Stimulated activated CD4-positive, alpha-beta T cell treated with anti-CD3 and anti-CD28 coated beads, TNF-alpha, amount 100 ng/mL, for 4 hours (primary cell): ENCODE measurements at places on chromosomes 4 and X.

- DNase-seq = no peak
Measured at GRCh38 chr4:66840178-66840577, 705.1 kb downstream of the CENPC start.

GRCh38 chr4:139419388-139419914 lies 34.5 kb upstream of the RAB33B start:
- DNase-seq = no peak

DNA sequence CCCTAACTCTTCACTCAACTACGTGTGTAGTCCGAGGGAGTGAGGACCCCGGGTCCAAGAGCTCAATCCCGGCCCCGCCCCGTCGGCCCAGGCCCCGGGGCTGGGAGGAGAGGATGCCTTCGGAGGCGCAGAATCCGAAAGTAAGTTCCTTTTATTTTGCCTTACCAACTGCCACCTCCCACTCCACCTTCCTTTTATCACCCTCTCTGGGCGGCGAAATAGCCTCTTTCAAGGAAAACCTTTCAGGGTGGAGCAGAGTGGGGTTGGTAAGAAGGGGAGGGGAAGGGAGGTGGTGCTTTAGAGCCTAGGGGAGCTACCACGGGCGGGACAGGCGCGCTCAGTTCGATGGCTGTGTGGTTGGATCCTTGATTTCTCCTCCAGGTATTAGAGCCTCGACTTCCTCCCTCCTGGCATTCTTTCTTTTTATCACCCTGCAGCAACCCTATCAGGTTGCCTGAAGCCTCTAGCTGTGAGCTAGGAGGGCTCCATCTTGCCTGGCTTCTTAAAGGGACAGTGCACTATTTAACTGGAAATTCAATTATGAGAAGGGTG lies 191.2 kb downstream of the RRAGB start:
- DNase-seq = no peak

GRCh38 chr4:102564399-102565059 lies 63.4 kb downstream of the NFKB1 start:
- DNase-seq = no peak

DNA sequence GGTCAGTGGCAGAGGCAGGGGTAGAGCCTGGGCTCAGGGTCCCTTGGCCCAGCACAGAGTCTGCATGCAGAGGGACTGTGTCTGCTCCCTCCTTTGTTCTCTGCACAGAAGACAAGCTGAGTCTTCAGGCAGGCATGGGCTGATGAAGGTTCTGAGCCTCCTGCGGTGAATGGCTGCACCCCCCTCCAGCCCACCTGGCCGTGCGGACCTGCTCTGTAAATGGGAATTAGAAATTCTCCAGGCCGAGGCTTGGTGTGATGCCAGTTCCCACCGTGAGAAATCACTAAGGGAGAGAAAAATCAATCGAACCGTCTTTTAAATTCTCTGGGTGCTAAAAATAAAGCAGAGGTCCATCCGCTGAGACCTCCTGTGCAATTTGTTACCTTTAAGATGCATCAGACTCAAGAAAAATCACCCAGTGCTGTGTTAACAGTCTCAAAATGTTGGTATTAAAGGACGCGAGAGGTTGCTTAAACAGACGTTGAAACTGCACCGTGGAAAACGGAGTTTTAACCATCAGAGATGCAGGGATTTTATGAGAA lies 96.0 kb downstream of the WFS1 start:
- no peak for DNase-seq

GRCh38 chr4:185898413-185898812 lies 86.4 kb upstream of the SORBS2 start:
- DNase-seq = no peak

DNA sequence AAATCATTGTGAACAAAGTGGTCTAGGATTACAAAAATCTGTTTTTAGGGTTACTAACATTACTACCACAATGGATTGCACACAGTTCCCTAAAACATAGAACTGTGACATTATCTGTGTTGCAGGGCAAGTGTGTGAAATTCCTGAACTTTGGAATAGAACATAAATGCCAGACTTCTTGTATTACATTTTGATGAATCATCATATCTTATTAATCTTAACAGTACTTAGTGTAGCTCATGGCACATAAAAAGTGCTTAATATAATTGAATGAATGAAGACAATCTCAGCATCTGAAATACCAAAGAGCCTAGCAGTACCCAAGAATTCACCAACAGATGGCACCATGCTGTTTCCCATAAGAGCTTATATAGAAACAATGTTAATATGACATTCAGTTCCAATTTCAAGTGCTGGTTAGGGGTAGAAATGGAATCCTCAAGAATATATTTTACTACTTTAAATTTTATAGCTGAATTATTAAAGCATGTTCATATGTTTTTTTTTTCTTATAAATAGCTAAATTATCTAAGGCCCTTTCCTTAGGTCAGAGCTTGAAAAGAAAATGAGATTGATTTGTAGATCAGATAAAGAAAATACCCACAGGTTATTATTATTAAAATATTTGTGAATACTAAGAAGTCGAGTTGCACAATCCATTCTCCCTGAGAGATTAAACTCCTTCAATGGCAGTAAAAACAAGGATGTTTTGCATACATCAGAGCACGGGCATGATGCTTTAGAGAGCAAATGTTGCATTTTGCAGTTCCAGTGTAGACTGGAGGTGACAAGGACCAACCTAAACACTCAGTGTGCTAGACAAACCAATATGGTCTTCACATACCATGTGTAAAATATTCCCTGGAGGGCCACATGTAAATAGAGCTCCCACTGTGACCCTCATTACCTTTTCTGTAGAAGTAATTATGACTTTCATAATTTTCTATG lies 25.7 kb upstream of the SHISA3 start:
- no peak for DNase-seq

DNA sequence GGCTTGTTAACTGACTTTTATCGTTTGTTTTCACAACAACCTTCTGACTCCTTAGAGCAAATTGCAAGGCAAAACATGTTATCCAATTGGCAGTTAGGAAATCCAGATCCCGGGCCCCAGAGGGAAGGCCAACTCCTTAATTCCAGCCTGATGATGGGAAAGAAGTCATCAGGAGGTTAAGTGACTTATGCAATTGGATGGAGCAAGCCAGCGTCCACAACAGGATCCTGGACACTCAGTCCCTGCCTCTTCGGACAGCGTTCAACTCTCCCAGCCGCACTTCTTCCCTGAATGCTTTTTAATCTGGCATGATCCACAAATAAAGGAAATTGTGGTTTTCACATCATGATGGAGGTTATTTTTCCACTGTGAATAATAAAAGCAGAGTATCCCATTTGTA lies 310.1 kb downstream of the RAB28 start:
- no peak for DNase-seq

DNA sequence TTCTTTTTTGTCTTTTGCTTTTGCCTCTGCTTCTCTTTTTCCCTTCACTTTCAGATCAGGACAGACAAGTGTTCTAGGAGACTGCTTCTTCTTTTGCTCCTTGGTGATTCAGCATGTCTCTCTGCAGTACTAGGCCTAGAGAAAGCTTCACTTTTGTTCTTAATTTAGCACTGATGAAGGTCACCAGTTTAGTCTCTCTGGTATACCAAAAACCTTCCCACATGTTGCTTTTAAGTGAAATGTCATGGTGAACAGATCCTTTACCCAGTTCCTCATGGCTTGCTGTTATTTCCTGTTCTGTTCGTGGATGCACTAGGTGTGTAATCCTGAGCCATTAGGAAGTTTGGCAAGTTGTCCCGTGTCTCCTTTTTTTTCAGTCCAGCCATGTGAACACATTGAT lies 53.3 kb downstream of the NBDY start:
- DNase-seq = no peak

DNA sequence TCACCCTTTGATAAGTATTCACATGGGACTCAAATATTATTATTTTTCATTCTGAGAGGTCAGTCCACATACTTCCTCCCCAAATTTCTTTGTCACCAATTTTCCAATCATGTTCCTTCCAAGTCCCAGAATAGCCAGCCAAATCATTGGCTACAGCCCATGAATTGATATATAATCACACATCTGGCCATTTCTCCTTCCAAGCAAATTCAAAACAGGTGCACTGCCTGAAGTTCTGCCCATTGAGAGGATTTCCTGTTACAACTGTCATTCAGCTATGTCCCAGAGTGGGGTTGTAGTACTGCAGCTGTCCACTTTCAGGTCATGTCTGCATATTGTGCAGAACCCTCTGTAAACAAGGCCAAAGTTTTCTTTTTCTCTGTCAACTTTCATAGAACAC lies 347.8 kb downstream of the GRID2 start:
- no peak for DNase-seq

- DNase-seq = no peak
Measured at GRCh38 chrX:55659931-55660330, 36.7 kb downstream of the FOXR2 start.

GRCh38 chrX:14528629-14529289 lies 577 bp upstream of the GLRA2 start:
- DNase-seq = no peak

DNA sequence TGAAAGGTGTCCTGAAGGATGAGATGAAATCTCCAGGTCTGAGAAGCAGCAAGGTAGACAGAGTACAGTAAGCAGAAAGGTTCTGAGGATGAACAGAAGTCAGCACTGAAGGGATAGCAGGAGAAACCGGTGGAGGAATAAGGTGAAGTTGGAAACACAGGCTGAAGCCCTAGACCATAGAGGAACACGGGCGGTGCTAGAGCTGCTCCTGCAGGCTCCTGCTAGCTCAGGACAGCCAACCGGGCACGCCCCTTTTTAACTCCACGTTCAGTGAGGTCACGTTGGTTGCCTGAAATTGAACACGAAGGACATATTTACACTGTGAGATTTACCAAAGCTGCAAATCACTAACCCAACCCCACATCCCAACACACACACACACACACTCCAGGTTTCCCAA lies 1886.4 kb upstream of the AGA start:
- no peak for DNase-seq

- DNase-seq = no peak
Measured at GRCh38 chr4:73053974-73054480, 15.5 kb downstream of the COX18 start.

DNA sequence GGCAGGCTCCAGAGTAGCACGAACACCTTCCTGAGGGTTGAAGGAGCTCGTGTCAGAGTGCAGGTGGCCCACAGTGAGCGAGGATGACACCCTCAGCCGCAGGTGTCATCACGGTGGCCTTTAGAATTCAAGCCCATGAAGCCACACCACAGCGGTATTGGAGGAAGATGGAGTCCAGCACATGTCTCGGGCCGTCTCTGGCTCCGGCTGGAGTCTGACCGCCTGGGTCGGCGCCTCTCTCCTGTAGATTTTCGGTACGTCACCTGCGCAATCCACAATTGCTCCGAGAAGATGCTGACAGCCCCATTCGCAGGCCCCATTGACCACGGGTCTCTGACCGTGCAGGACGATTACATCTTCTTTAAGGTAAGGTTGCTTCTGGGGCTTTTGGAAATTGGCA lies 229.4 kb upstream of the PSAPL1 start:
- DNase-seq = no peak

DNA sequence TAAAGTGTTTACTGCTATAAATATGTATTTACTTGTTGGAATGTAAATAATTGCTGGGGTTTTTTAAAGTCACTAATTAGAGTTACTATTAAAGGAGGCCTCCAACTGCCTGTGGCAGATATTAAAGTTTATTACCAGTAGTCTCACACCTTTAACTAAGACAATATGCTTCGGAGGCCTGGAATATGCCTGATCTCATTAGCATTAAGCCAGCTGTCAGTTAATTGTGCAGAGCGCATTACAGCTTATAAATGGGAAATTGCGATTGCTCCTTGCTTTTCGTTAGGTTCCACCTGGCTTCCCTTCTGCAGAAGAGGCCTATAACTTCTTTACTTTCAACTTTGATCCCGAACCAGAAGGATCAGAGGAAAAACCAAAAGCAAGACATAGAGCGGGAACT lies 41.3 kb downstream of the CC2D2A start:
- DNase-seq = no peak

GRCh38 chr4:8211251-8211650 lies 12.2 kb downstream of the SH3TC1 start:
- DNase-seq = no peak

GRCh38 chr4:140238351-140239056 lies 84.5 kb upstream of the MAML3 start:
- DNase-seq = no peak

DNA sequence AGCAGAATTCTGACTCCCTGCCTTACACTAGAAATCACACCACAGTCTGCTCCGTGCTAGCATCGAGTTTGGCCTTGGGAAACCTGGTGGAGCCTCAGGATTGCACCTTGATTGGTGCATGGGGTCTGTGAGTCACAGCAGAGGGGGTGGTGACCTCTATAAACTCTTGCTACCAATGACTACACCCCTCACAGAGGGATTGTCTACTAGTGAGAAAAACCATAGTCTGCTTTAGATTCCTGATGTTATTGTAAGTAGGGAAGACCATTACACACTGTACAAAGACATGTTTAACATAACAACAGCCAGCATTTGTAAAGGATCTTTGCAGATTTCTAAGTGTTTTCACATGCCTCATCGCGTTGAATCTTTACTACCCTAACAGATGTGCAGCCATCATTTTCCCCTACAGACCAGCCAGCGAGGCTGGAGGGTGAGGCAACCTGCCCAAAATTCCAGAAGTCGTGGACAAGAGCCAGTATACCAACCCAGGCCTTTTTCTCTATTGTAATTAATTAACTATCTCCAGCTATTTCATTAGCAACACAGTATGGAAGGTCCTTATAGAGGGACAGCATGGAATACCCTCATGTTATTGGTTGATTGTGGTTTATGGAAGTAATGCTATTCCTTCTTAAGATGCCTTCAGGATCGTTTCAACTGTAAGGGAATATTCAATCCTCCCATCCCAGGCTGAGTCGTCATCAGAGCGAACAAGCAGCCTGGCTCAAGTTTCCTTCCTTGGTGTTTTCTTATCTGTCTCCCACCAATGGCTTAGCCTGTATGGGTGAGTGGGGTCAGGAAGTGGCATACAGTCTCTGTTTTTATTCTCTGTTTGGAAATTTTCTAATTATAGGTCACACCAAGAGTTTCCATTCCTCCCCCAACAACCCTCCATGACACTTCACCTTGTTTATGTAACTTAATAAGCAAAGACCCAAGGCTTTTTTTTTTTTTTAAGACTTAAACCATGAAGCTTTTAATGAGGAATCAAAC lies 55.9 kb upstream of the KDR start:
- no peak for DNase-seq

DNA sequence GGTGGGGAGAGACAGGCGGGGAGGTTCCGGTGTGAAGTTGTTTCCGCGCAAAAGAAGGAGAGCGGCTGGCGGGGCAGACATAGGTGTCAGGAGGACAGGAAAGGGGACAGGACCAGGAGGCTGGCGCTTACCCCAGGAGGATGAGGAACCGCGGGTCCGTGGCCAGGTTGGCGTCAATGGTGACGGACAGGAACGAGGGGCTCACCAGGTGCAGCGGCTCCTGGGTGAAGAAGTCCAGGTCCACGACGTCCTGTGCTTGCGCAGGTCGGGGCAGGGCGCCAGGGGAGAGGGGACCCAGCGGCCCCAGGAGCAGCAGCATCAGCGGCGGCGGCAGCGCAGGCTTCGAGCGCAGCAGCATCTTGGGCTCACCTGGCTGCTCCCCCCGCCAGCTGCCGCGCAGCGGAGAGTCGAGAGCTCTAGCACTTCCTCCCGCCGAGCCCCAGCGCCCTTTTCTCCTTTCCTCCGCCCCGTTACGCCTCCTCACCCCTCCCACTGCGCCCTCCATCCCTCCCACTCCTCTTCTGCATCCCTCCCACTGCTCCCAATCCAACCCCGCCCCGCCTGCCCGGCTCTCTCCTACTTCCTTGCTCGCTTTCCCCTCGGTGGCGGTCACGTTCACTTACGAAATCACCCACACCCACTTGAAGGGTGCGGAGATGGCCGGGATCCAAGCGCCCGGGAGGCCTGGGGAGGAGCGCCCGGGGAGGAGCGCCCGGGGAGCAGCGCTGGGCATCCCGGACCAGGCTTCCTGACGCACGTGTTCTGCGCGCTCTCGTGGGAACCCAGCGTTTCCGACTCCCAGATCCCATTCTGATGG lies at the start of gene HPSE:
HPSE (minus strand) TSS at position 424 of the 817 bp plus-strand sequence; CDS start at position 358, 66 bp downstream.
- DNase-seq = peak; percentile 42

GRCh38 chr4:61596606-61597340 lies 396.6 kb downstream of the ADGRL3 start:
- DNase-seq = no peak
